Fibroblast of skin of scalp (primary cell): ENCODE measurements at places on chromosomes 7 and 10.

- no peak for DNase-seq
Observed at GRCh38 chr10:43203448-43204041, 63.3 kb downstream of the RASGEF1A start.

- DNase-seq, result no peak
Observed at GRCh38 chr7:66426332-66426731, 202.3 kb upstream of the KCTD7 start.

DNA sequence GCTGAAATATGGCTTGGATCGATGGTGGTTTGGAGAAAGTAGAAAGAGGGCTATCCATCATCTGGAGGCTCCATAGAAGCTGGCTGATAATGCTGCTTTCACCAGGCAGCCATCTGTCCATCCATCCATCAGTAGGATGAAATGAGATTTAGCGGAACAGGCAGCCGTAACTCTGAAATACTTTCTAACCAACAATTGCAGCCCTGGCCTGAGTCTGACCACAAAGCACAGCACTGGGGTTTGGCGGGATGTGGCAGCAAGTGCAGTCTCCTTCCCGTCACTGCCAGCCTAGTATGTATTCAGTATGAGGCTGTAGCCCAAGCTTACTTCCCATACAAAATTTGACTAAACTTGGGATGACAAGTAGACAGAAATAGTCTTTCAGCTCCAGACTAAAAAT, 38.0 kb downstream of the R3HCC1L start:
- no peak for DNase-seq

DNA sequence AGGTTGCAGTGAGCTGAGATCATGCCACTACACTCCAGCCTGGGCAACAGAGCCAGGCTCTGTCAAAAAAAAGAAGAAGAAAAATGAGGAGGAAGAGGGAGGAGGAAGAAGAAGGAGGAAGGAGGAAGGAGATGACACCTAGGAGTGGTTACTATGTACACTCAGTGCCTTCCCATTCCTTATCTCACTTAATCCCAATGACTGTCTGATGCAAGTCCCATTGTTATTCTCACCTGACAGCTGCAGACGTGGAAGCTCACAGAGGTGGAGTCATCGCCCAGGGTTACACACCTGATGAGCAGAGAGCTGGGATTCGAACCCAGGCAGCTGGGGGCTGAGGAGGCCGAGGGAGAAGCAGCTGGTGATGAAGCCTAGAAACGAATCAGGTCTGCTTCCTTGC, 258.8 kb downstream of the SNX10 start:
- DNase-seq, result no peak

GRCh38 chr7:156640949-156641485, 443 bp downstream of the RNF32 start:
- no peak for DNase-seq
